ENCODE measurements at places on chromosomes 7 and 10.

GRCh38 chr10:48613016-48613415 is 8.1 kb upstream of the ARHGAP22 start:
- no peak for DNase-seq

- DNase-seq = no peak
Measured at GRCh38 chr7:14858410-14858809, 44.1 kb downstream of the DGKB start.

GRCh38 chr10:78357141-78358063 is 323.7 kb downstream of the RPS24 start:
- DNase-seq = no peak

GRCh38 chr7:7918736-7919448 is 49.7 kb upstream of the GLCCI1 start:
- no peak for DNase-seq

DNA sequence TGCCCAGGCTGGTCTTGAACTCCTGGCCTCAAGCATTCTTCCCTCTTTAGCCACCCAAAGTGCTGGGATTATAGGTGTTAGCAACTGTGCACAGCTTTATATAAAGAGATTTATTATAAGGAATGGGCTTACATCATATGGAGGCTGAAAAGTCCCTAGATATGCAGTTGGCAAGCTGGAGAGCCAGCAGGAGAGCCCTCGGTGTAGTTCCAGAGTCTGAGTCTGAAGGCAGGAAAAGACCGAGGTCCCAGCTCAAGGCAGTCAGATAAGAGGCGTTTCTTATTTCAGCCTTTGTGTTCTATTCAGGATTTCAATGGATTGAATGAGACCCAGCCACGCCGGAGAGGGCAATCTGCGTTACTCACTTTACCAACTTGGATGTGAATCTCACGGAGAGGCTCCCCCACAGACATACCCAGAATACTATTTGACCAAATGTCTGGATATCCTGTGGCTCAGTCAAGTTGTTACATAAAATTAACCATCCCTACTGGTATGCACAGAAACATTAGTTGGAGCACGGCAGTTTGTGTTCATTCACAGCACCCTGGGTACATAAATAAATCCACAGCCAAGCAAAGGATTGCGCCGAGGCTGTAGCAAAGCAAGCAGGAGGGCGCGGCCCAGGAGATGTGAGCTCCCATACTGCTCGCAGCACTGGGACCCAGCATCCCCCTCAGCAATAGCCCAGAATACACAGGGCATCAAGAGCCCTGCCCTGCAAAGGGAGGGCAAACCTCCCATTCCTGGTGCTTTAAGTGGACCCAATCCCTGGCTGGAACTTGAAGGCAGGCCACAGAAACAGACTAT is 158.4 kb upstream of the ZNF32 start:
- no peak for DNase-seq

GRCh38 chr7:71221049-71221448 is 89.1 kb downstream of the GALNT17 start:
- no peak for DNase-seq

DNA sequence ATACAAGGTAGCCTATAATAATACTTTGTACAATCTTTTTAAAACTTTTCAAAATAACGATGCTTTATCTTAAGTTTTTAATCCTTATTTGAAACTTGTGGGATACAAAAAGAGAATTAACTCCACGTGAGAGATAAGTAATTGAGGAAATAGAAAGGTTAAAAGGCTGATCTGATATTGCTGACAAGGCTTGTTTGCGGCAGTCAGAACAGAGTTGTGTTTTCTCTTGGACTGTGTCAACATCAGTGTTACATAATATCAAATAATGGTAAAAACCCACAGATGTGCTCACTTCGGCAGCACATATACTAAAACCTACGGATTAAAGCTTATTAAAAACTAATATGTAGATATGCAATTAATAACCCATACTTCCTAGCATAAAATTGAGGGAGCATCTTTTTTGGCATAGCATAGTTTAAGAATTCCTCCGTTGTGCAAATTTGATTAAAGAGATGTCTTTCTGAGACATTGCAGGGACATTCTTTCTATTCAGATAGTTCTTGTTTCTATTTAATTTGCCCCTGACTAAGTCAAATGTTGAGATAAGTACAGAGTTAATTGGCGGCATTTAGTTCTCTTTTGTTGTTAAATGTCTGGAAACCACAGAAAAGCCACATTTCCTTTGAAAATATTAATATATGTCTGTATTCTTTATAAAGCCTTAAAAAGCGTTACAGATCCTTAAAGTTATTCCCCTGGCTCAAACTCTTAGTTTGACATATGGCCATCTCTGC is 63.3 kb downstream of the FAM185A start:
- DNase-seq = no peak

DNA sequence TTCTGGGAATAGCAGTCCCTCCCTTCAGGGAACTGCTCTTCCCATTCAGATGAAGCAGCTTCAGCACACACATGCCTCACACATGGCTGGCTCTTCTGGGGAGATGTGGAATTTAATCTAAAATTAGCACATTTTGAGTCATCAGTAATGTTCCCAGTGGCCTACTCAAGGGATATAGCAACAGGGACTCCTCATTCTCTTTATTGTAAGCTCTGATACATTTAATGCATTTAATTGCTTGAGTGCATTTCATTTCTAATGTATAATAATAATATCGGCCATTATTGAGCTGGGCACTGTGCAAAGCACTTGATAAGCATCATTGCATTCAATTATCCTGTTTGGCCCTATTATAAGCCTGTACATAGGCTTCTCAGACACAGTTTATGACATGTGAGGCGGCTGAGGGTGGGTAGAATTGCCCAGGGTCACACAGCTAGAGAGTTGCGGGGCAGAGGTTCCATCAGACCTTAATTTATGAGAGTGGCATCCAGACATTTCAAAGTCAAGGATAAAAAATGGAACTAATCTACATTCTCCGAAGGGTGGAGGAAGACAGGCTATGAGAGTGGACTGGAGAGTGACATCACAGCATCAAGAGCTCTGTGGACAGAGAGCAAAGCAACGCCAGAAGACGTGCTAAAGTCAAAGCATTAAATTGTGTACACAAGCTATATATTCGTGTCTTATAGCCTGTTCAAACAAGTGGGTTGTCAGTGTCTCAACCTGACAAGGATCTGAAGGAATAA is 76.8 kb downstream of the LANCL2 start:
- DNase-seq = no peak

All from stimulated activated CD8-positive, alpha-beta memory T cell treated with anti-CD3 and anti-CD28 coated beads, Interleukin-15, amount 100 ng/mL, for 48 hours (primary cell).